ENCODE measurements at places on chromosomes 12 and 14.

GRCh38 chr12:92640691-92641090, 62.1 kb upstream of the PLEKHG7 start:
- no peak for DNase-seq

- DNase-seq: no peak
Measured at GRCh38 chr14:89185919-89186855, 230.8 kb downstream of the FOXN3 start.

GRCh38 chr12:2547273-2548044, 247.3 kb upstream of the FKBP4 start:
- DNase-seq: no peak

DNA sequence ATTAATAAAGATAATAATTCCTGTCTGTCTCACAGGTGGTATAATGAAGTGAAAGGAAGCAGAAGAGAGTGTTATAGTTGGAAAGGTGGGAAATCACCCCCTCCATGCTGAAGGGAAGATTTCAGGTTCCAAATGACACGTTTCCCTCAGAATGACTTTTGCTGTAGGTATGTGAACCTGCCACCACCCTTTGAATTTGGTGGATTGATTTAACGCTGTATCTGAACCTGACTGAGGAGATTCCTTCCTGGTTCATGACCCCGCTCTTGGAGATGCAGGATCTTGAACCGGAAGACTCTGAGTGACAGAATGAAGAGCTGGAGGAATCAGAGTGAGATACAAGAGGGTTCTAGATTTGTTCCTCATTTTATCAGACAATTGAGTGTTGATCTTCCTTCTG, 20.3 kb upstream of the EMP1 start:
- no peak for DNase-seq

GRCh38 chr12:13425766-13426165, 229.2 kb downstream of the EMP1 start:
- DNase-seq: no peak

DNA sequence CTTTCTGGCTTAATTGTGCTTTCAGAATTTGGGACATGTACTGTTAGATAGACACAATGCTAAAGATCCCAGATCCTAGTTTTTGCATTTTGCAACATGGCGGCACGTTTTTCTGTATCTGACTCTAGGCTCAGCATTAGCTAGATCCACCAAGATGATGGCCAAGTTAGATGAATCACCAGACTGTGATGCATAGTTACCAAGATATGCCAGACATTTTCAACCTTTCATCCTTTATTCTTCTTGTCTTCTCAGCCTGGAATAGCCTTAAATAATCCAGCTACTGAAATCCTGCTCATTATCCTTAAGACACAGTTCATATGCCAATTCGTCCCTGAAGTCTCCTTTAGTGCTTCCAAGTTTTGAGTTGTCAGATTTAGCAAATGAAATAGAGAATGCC, 144.9 kb upstream of the CRY1 start:
- DNase-seq: no peak

GRCh38 chr14:67526676-67527459, 6.2 kb upstream of the PLEKHH1 start:
- no peak for DNase-seq

GRCh38 chr14:90300611-90301047, 31.1 kb downstream of the NRDE2 start:
- DNase-seq: no peak

DNA sequence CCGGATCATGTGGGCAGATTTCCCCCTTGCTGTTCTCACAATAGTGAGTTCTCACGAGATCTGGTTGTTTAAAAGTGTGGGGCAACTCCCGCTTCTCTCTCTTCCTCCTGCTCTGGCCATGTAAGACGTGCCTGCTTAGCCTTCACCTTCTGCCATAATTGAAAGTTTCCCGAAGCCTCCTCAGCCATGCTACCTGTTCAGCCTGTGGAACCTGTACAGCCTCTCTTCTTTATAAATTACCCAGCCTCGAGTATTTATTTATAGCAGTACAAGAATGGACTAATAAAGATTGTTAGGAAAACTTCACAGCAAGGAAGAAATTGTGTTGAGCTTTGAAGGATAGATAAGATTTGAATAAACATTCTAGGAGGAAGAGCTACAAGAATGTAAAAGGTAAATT, 52.1 kb downstream of the KDM5A start:
- DNase-seq: no peak

- no peak for DNase-seq
Measured at GRCh38 chr12:63075376-63076060, 75.5 kb downstream of the AVPR1A start.

- DNase-seq: no peak
Measured at GRCh38 chr12:89848732-89849131, 140.1 kb upstream of the ATP2B1 start.

- DNase-seq: no peak
Measured at GRCh38 chr12:91139286-91139685, 28.0 kb upstream of the LUM start.

- DNase-seq: no peak
Measured at GRCh38 chr12:124416516-124417395, 121.9 kb downstream of the RFLNA start.

DNA sequence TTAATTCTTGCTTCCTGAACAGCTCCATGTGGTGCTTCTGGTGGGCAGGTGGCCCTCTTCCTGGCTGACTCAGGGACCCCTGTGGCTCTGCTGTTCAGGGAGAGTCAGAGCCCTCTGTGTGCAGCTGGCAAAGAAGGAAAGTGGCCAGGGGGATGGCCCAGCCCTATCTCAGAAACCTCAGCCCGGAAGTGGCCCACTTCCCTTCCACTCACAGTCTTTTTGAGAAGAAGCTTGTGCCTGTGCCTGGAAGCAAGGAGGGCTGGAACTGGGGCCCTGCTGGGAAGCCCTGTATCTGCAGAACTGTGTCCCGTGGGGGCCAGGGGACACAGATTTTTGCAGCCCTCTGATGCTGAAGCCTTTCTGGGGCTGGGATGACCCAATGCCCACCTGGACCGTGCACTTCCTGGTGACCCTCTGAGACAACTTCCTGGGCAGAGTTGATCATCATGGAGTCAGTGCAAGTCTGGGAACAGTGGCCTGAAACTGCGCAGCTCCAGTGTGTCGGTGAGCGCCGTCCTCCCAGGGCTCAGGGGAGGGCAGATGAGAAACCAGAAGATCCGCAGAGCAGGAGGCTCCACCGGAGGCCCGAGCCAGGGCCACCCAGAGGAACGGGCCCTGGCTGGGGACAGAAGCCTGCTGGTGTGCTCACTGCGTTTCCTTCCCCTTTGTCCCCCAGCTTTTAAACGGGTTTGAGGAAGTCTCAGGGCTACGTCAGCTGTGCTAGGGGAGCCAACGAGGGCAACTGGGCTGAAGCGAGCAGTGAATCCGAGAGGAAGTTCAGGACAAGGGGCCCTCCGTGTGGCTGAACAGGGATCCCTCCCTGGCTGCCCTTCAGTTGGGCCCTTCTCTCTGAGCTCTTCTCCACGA, 217.4 kb upstream of the RTL1 start:
- DNase-seq: no peak

- DNase-seq: no peak
Measured at GRCh38 chr12:64293654-64294364, 71.7 kb upstream of the KICS2 start.

GRCh38 chr14:59278111-59278510, 89.6 kb downstream of the DAAM1 start:
- DNase-seq: no peak

DNA sequence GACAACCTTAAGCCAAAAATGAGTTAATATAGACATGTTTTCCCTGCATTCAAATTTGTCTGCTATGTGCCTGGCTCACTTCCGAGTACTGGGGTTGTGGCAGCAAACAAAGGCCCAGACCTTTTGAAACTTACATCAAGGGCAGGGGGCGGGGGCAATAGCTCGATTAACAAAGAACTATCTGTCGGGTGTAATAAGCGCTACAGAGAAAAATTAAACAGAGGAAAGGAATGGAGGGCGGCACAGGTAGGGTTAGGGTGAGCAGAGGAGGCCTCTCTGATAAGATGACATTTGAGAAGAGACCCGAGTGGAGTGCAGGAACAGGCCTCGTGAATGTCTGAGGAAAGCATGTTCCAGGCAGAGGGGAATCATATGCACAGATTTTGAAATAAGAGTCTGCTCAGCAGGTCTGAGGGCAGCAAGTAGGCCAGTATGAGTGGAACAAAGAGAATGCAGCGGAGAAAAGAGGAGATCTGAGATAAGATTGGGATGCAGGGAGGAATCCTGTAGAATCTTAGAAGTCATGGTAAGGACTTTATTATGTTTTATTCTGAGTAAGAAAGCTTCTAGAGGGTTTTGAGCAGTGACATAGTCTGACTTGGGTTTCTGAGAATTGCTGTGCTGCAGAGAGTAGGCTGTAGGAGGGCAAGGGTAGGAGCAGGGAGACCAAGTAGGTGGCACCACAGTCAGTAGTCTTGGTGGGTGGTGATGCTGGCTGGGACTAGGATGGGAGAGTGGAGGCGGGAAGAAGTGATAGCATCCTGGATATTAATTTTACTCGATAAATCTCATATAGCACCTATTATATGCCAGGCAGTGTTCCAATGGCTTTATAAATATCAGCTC, 52.6 kb downstream of the BICDL1 start:
- DNase-seq: no peak

DNA sequence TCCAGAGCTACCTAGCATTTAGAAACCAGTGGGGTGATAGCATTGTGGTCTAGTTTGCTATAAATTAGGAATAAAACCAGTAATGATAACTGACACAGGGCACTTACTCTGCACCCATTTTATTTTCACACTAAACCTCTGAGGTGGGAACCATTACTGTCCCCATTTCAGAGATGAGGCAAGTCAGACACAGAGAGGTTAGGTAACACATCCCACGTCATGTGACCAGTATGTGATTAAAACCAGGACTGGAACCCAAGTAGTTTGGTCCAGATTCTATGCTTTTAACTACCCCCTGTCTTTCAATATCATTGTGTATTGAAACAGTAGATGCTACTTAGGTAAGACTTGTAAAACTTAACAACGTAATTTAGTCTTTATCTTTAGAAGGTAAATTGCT, 110.2 kb downstream of the PLXNC1 start:
- DNase-seq: no peak

DNA sequence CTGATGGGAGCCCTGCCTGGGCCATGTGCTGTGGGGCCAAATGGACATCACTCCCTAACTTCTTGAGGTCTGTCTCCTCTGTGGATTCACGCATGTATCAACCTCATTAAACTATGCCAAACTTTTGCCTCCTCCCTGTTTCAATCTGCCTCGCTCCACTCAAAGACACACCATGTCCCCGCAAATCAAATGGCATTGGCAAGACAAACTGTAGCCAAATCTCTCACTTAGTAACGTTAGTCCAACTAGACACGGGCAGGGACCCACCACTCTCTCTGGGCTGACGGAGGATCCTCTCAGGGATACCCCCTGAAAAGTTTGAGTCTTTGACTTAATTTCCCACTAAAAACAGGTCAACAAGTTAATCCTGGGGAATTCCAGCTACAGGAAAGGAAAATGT, 8.0 kb downstream of the ZBTB39 start:
- DNase-seq: no peak

DNA sequence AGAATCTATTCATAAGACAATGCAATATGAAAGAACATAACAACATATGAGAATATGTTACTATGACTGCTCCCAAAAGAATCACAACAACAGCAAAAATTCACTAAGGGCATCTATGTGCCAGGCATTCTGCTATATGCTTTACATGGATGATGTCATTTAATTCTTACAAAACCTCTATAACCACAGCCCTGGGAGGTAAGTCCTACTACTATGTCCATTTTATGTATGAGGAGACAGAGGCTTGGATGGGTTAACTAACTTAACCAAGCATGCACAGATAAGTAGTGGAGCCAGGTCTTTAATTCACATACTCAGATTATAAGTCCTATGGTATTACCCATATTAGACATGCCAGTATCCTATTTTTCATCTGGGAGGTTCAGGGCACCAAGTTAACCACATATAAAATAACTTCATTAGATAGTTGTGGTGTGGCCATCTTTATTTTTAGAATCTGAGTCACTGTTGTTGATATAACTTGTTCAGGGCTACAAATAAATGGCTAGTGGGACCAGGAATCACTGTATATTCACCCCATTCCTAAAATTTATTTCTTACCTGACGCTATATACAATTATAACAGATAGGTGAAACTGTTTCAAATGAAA, 33.2 kb upstream of the RAD51AP1 start:
- no peak for DNase-seq

- DNase-seq: no peak
Measured at GRCh38 chr12:47698055-47698454, 7.8 kb downstream of the RPAP3 start.

DNA sequence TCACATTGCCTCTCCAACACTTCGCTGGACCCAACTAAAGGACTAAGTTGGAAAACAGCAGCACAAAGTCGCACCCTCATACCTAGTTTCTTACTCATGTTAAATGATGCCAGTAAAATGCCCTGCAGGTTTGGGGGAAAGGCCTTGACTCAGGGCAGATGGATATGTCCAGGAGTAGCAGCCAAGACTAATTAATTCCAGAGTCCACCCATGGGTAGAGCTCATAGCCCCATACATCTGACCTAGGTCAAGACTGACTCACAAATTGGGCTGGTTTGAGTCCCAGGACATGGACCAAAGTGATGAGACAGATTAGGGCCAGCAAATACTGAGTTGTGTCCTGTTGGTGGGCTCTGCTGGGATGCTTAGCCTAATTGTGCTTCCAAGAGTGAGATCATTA, 224.0 kb upstream of the BTG1 start:
- DNase-seq: no peak

GRCh38 chr12:113135178-113136127, at the start of gene RASAL1:
TSS of gene RASAL1 (minus strand) at chr12:113135761. CDS start at chr12:113135462, 299 bp downstream.
- DNase-seq: peak; percentile 56

GRCh38 chr14:105376521-105377440, 21.6 kb upstream of the TEX22 start:
- no peak for DNase-seq

- DNase-seq: no peak
Measured at GRCh38 chr12:113129664-113130456, 5.7 kb downstream of the RASAL1 start.

DNA sequence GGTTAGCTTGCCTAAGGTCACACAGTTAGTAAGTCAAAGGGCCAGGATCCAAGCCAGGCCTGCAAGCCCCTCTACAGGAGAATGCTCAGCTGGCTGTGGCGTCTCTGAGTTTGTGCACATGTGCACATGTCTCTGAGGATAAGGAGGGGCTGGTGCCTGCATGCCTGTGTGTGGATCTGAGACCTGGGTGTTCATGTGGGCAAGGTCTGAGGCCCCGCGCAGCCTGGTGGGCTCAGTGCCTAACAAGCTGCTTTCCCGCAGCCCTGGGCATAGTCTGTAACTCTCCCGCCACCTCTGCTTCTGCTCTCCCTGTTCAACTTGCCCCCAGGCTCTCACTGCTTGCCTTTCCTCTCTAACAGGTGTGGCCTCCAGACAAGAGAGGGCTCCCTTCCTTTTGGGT, 4.3 kb upstream of the SLC6A12 start:
- no peak for DNase-seq

- DNase-seq: peak; percentile 45
Measured at GRCh38 chr12:120639771-120640721, at the start of gene CABP1. TSS of gene CABP1 (plus strand) at chr12:120640626. CDS start at chr12:120640686, 60 bp downstream.

Measured in effector memory CD8-positive, alpha-beta T cell (primary cell).